H9 (cell line): ENCODE measurements at places on chromosomes 7 and 10. TPM values are rescaled to one million over a fixed set of nuclear protein-coding genes. Genes with fewer than 3 reads are reported as not detected.

DNA sequence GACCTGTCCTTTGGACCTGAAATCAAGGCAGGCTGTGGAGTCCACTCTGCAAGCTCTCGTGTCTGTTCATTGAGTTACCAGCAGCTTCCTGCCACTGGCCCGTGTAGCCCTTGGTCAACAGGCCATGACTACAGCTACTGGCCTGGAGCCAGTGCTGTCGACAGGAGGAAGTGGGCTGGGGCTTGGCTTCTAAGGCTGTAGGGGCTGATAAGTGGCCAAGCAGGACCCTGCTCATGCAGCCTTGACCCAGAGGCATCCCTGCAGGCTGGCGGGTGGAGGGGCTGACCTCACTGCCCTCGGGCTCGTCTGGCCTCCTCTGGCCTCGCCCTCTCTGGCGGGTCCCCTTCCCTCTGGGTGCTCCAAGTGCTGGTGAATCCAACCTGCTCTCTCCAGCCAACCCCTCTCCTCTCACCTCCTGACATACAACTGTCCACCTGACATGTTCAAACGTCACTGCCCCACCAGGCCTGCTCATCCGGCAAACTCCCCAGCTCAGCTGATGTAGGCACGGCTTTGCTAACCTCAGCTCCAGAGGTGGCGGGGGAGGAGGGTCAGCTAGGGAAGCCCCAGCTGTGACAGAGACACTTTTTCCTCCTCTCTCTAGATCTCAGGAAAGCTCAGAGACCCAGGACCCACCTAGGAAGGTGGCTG, 188.6 kb upstream of the LYZL2 start:
- DNase-seq: no peak

GRCh38 chr7:75716992-75717626, 21.6 kb downstream of the HIP1 start:
- no peak for DNase-seq

DNA sequence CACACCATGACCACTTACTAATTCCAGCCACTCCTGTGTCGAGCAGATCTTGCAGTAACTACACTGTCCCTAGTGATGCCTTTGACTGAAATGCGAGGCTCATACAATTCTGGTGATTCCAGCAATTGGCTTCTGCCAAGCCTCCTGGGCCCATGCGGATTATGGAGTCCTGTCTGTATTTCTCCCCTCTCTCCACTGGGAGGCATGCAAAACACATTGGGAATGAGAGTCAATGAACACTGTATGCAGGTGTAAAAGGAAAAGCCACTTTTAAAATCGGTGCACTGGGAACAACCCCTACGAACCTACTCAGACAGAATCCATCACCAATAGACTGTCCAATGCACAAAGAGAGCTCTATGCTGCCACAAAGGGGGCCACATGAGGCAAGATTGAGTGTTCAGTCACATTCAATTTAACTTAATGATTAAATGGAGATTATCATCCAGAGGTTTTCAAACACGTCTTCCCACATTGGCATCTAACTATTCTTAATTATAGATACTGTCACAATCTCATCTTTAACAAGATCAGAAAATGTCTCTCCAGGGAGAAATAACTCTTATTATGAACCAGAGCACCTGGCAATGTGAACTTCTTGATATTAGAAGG, 550.6 kb downstream of the GLRX3 start:
- DNase-seq: peak; percentile 63

- DNase-seq: no peak
Observed at GRCh38 chr10:109961174-109962001, 38.1 kb upstream of the XPNPEP1 start.

DNA sequence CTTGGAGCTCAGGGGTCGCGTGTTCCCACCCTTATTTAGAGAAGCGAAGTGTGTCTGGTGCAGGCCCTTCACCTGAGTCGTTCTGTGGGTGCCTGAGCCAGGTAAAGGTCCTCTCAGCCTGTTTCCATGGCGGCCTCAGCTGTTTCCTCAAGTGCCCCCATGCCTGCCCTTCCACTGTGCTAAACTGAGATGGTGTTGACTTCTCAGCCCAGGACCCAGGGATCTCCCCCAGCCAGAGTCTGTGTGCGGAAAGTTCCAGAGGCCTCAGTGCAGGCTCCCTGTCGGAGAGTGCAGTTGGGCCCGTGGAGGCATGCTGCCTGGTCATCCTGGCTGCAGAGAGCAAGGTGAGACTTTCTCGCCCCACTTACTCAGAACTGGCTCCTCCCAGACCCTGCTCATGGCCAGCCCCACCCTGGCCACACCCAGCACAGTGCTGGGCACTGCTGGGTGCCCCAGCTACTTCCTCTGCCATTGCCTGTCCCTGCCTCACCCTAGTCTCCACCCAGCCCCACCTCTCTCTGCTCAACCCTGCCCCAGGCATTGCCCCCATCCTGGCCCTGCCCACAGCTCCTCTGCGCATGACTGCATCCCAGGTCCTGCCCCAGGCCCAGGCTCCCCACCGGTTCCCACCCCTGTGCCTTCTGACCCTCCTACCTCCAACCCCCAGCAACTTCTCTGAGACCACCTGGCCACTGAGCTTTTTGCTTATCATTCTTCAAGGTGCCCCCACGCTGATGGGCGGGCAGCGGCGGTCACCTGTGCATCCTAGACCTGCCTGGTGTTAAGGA, 20.3 kb downstream of the NACAD start:
- DNase-seq: no peak

DNA sequence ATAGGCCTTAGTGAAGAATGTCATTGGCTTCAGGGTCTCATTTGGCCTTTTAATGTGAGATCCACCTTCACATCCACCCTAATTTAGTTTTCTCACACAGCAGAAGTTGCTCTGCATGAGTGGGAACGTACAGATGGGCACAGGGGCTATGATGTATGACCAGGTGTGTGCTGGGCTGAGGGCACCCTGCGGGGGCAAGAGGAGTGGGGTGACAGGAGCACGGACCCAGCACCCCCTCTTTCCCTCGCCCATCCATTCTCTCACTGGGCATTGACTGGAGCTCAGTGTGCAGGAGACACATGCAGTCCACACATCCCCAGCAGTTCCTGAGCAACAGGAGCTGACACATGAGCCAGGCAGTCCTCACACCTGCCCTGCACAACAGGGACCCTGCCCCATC, 95.1 kb upstream of the PPP2R2D start:
- DNase-seq: no peak

- DNase-seq: no peak
Observed at GRCh38 chr10:95500649-95501048, 60.5 kb downstream of the SORBS1 start.

GRCh38 chr10:118501637-118502440, 93.6 kb downstream of the PRLHR start:
- DNase-seq: no peak

DNA sequence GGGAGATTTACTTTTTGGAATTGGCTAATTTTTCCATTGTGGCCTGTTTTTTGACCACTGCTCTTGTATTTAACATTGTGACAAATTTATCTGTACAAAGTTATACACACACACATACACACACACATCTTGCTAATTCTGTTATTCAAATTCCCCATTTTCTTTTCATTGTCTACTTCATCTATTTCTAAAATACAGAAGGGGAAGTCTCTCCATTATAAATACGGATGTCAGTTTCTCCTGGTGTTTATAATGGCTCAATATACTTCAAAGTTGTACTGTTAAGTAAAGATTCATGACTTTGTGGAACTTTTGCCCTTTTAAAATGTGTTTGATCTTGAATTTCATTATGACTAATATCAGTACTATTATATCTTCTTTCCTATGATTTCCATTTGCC, 81.0 kb downstream of the CNOT4 start:
- DNase-seq: no peak

- DNase-seq: no peak
Observed at GRCh38 chr10:70769121-70769520, 16.1 kb downstream of the TBATA start.

- DNase-seq: no peak
Observed at GRCh38 chr7:45103958-45104843, 7.3 kb downstream of the TBRG4 start.

DNA sequence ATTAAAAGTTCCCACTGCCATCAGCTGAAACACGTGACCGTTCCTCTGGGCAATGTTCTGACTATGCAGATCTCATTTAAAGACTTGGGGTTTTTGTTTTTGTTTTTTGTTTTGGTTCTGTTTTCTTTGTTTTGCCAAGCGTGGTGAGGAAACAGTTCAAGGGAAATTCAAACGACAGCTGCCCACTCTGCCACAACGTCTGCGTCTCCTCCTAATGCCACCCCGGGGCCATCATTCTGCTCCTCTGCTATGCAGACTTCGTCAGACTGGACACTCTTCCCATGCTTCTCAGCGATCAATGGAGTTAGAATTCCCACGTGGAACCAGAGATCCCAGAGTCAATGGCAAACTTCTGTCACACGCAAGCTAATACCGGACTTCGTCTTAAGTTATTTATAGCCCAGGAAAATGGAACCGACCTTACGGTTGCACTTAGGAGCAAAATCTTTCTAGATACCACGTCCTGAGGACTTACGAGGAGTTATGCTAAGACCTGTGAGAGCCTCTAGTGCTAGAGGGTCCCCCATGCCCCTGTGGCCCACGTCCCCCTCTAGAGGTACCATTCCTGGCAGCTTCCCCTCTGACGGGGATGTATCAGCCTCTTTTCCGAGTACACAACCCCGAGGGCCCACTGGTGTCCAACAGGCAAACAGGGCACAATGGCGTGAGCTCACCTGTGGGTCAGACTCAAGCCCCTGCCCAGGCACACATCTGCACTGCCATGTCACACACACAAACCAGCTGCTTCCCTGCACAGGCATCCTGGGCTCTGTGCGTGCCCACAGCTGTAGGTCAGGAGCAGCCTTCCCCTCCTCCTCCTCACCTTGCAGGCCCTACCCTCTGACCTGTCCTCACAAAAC, 24.4 kb downstream of the EBF3 start:
- DNase-seq: no peak

DNA sequence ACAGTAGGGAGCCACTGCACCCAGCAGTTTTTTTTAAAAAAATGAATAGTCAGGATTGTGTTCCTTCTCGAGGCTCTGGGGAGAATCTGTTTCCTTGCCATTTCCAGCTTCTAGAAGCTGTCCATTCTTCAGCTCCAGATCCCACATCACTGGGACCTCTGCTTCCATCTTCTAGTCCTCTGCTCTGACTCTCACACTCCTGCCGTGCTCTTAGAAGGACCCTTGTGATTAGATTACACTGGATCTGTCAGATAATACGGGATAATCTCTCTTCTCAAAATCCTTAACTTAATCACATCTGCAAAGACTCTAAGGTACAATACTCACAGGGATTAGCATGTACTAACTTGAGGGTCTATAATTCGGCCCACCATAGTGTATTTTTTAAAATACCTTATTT, 158.9 kb upstream of the SP4 start:
- DNase-seq: no peak

DNA sequence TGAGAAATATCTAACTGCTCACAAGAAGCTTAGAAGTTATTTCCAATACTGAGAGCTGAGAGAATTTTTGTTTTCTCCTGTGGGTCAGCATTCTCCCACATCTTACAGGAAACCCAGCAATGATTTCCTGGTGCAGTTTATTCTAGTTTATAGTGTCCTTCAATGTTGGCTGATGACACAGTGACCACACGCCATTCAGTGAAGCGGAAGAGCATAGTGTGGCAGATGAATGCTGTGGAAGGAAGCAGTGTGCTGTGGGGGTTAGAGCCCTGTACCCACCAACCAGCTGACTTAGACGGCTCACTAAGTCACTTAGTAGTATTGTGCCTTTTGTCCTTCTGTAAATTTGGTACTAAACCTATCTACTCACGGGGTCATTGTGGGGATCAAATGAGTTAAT, 1.4 kb upstream of the TMEM26 start:
- DNase-seq: no peak

DNA sequence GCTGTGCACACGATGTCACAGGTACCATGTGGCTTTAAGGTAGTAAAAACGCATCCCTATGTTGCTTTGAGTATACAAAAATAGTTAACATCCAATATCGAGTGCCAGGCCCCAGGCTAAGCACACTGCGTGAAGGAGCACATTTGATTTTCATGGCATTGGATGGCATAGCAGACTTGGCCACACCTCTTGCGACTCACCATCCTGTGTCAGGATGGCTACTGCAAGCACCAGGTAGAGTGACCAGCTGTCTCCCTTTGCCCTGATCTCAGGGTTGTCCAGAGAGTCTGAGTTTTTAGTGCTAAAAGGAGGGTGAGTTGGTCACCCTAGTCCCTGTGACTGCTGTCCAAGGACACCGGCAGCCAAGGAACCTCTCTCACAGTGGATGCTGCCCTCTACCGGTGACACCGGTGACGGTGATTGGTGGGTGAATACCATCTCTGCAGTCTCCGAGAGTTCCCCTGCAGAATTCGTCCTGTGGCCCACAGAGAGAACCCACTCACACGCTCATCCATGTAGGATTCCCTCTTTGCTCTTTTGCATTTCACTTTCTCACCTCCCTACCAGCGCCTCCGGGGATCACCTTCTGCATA, 76.1 kb downstream of the BICC1 start:
- DNase-seq: peak; percentile 62

- no peak for DNase-seq
Observed at GRCh38 chr10:110241407-110241806, 34.0 kb downstream of the MXI1 start.

DNA sequence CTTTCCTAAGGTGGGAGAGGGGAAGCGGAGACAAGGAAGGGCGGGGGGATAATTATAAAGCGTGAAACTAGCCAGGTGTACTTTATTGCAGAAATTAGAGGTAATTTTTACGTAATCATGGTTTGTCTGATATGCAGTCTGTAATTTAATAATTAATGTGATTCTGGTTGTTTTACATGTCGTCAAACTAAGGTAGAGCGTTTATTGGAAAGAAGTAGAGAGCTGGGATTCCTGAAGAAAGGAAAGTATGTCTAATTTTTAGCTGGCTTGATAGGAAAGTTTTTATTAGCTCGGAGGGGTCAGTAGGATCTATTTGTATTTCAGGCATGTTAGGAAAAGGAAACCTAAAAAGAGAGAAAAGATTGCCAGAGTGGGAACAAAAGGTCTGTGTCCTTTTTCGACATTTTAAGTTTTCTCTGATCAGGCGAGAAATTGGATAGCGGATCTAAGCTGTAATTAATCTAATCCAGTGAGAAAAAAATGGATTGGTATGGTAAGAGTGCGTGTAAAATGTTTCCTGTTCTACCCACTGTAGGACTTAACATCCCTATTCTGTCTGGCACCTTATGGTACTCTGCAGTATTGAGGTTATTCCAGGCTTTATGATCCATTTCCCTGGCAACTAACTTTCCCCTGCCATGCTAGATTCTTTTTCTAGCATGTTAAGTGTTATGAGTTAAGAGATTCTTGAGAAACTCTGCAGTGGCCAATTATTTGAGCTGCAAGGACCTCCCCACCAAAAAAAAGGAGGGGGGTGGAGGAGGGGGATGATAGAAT, 1.4 kb downstream of the CELF2 start:
- no peak for DNase-seq

NME8 gene
- total RNA-seq: 0.33 TPM in 1 of 2 replicates, not detected in the other

PLCE1 gene
- 0.09 and 0.13 TPM in 2 replicates for total RNA-seq

TIAL1 gene
- 146 and 152 TPM in 2 replicates for total RNA-seq

SPDYE11 gene
- not detected in 2 replicates for total RNA-seq

TMEM140 gene
- not detected in 2 replicates for total RNA-seq

CNTNAP2 gene
- total RNA-seq: 64.5 and 64.8 TPM in 2 replicates

VWA2 gene
- 1.4 and 1.6 TPM in 2 replicates for total RNA-seq
